ENCODE measurements at places on chromosomes 11 and 22. TPM values are rescaled to one million over a fixed set of nuclear protein-coding genes. Genes with fewer than 3 reads are reported as not detected.

CCDC73 gene
- not detected for total RNA-seq

RAG2 gene
- total RNA-seq: not detected

TMEM191C gene
- 4.0 TPM for total RNA-seq

OR10A5 gene
- total RNA-seq: not detected

LRRC56 gene
- 5.0 TPM for total RNA-seq

DNA sequence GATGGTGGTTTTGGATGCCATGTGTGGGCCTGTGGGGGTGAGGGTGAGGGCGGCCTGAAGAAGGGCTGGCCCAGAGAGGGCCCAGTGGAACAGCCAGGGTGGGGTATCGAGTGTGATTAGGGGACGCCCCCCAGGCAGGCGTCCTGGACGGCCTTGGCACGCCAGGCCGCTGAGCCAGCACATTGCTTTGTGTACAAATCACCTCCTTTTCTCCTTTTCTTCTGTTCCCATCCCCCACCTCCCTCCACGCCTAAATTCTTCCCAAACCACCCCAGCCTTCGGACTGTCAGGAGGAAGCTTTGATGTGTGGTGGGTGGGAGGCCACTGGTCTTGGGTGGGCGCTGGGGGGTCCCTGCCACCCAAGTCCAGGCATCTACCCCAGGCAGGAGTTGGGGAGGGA, 7.8 kb upstream of the CD248 start:
- peaks cover 34% of the 10 kb centered on the region for H3K4me1 ChIP-seq
- no peak for DNase-seq
- no peak overlapping the region for H3K27ac ChIP-seq
- H3K27me3 ChIP-seq: 0 out of 2 replicates have a peak, but pooled peaks cover 8% of the 10 kb centered on the region

DNA sequence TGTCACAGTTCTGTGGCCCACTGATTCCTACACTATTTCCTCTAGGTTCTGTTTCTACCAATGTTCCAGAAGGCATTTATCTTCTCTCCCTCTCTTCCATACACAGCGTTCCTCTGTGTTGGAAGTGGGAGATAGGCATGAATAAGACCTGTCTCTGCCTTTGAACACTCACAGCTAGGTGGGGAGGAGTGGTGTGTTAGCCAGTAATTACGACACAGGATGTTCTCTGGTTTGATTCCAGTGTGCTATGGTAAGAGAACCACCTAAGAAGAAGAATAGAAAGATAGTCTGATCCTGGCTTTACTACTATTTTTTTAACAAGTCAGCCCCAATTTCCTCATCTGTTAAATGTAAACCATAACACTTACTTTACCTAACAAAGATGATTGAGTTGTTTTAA, 200.2 kb upstream of the MTMR2 start:
- no peaks in the 10 kb centered on the region for H3K4me1 ChIP-seq
- no peak for DNase-seq
- no peak overlapping the region for H3K4me3 ChIP-seq
- peaks cover 7% of the 10 kb centered on the region for H3K36me3 ChIP-seq
- H3K27me3 ChIP-seq: no peaks in the 10 kb centered on the region
- no peak overlapping the region for H3K27ac ChIP-seq

DNA sequence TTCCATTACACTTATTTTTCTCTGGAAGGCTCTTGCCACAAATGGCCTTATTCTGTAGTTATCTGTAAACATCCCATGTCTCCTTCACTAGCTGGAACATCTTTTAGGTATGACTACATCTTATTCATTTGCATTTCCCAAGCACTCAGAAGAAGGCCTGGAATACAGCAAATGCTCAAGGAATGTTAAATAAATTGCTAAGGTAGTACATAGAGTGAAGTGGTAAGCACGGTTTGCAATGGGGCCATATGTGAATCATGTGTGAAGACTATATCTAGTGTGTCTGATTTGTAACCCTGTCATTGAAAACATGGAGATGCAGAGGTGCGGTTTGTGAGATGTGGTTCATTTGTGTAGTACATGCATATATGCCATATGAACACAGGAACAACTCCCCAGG, 33.5 kb downstream of the GDPD4 start:
- H3K4me1 ChIP-seq: no peaks in the 10 kb centered on the region
- no peak for DNase-seq
- no peak overlapping the region for H3K27ac ChIP-seq
- no peak overlapping the region for H3K4me3 ChIP-seq
- no peaks in the 10 kb centered on the region for H3K36me3 ChIP-seq

GRCh38 chr11:125446279-125446678, 49.8 kb downstream of the FEZ1 start:
- no peaks in the 10 kb centered on the region for H3K4me1 ChIP-seq
- H3K4me3 ChIP-seq: no peak overlapping the region
- no peak for DNase-seq
- H3K27me3 ChIP-seq: peaks cover 11% of the 10 kb centered on the region
- H3K27ac ChIP-seq: no peak overlapping the region
- H3K36me3 ChIP-seq: no peaks in the 10 kb centered on the region

DNA sequence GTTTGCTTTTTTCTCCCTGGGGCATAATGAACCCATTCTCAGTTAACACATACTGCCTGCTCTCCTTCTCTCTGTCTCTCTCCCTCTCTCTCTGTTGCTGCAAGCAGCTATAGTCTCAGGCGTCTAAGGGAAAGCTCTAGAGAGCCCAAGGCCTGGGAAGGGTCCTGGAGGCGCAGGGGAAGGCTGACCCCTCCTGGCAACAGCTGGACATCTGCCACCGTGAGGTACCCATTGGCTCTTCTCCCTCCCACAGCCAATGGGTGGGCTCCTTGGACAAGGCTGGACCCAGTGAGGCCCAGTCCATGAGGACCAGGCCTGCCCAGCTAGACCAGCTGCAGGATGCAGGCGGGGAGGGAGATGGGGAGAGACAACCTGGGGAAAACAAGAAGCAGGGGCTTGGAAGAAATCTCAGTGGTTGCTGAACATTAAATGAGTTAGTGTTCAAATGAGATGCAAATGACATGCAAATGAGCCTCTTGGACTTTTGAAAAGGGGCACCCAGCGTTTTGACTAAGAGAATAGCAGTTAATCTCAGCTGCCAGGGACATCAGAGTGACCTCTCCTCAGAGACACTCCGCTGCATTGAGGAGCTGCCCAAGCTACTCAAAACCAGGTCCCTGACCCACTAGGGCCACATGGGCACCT, 349.7 kb downstream of the BUD13 start:
- H3K4me3 ChIP-seq: no peak overlapping the region
- no peak for DNase-seq
- peaks cover 82% of the 10 kb centered on the region for H3K27me3 ChIP-seq
- H3K36me3 ChIP-seq: no peaks in the 10 kb centered on the region
- H3K27ac ChIP-seq: no peak overlapping the region
- no peaks in the 10 kb centered on the region for H3K4me1 ChIP-seq

DNA sequence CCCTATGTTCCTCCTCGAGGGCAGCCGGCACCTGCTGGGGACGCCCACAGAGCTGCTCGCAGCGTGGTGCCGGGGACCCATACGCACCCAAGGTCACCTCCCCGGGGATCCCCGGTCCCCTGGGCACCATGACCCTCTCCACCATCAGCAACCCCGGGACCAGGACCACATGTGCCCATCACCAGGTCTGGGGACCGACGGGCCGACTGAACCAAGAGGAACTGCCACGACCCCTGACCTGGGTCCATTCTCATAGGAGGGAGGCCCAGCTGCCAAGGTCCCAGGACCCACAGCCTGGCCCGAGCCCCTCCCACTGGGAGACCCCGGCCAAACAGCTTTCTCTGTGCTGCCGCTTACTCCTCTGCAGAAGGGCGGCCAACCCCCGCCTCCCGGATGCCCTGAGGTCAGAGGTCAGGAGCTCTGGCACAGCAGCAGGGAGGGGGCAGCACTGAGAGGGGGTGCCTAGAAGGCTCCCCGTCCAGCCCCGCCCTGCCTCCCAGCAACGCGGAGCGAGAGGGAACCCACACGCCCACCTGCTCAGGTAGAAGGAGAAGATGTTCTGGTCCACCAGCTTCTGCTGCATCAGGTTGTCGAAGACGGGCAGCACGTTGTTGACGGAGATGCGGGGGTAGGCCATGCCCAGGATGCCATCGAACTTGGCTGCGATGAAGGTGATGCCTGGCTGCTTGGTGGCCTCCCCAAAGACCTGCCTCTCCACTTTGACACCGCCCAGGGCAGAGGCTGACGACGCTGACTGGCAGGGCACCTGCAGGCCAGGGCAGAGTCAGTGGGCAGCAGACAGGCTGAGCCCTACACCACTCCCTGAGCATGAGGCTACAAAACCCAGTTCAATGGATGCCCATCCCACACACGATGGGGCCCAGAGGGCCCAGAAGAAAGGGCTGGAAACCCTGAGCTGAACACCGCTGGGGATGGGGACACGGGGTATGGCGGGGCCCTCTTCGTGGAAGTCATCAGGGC, 6.6 kb downstream of the CTSD start:
- H3K36me3 ChIP-seq: 0 out of 2 replicates have a peak, but pooled peaks cover 9% of the 10 kb centered on the region
- peaks cover 24% of the 10 kb centered on the region for H3K4me1 ChIP-seq
- no peak for DNase-seq
- H3K4me3 ChIP-seq: no peak overlapping the region
- H3K27me3 ChIP-seq: no peaks in the 10 kb centered on the region
- no peak overlapping the region for H3K27ac ChIP-seq

All from PC-9 (cell line).